ENCODE measurements at places on chromosomes 2 and 18. TPM values are rescaled to one million over a fixed set of nuclear protein-coding genes. Genes with fewer than 3 reads are reported as not detected.

The ABHD1 gene
- not detected for total RNA-seq

The FLACC1 gene
- 0.13 TPM for total RNA-seq

The MEIS1 gene
- total RNA-seq = 3.6 TPM

The LYPD6B gene
- total RNA-seq = not detected

The SCN7A gene
- total RNA-seq = not detected

The TMEM37 gene
- 0.13 TPM for total RNA-seq

The SERPINB12 gene
- total RNA-seq = not detected

The SLC23A3 gene
- total RNA-seq = 0.89 TPM

The KCNS3 gene
- 0.25 TPM for total RNA-seq

All from dermis microvascular lymphatic vessel endothelial cell (primary cell).